ENCODE measurements at places on chromosomes 2 and 18.

DNA sequence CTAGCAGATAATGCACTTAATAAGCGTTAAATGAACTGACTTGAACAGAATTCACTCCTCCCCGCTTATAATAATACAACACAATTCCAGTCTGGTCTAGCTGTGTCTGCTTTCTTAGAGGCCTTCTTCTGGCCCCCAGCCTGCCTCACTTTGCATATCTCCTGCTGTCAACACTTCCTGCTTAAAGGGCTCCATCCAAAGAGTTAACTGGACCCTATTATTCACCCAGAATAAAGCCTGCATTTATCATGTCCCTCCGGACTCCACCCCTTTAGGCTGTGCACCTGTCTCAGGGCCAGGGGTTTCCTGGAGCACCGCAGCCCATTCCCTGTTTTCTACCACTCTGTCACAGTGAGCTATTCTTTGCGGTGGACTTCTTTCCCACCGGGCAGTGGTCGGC is 292.8 kb upstream of the FBXO11 start:
- DNase-seq, result no peak

DNA sequence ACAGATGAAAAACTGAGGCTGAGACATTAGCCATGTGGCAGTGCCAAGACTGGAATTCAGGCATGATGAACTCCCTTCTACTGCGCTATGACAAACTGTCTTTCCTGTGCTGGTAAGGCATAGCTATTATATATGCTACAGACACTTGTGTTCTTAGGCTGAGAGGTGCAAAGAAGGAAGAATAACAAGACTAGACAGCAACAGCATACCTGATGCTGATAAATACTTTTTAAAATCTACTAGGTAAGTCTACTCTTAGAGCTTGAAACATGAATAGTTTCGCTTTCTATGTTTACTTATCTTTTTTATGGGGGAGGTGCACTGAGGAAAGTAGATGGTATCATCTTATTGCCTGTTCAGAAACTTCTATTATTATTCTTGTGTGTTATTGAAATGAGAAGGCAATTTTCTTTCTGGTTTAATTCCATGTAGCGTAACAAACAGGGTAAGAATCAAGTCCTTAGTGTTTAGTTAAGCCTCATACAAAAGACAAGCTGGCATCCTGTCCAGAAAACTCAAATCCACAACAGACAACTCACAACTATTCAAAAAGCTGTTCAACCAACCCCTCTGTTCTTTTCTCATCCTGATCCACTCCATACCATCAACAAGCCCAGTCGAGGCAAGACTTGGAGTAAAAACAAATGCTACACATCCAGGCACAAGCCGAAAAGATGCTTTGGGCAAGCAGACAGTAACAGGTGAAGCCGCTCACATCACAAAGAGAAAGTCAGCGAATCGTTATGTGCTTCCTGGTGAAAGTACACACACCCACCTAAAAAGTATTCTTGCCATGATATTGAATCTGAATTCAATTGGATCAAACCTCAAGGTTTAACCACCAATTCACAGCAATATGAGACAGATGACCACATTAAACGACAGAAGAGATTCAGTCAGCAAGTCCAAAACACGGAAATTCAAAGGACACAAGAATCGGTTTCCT is 1.5 kb downstream of the TTC32 start:
- DNase-seq, result peak; percentile 38

DNA sequence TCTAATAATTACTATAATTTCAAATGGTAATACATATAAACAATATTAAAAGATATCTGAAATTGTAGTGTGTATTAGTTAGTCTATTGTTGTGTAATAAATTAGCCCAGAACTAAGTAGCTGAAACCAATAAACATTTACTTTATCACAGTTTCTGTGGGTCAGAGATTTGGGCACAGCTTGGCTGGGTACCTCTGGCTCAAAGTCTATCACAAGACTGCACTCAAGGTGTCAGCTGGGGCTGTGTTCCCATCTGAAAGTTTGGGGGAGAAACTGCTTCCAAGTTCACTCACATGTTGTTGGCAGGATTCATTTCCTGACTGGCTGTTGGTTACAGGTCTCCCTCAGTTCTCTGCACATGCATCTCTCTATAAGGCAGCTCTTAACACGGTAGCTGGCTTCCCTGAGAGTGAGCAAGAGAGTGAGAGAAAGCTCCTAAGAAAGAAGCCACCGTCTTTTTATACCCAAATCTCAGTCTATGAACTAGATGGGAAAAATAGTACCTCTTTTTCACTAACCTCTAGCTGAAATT is 25.6 kb upstream of the WIPF1 start:
- DNase-seq, result no peak

DNA sequence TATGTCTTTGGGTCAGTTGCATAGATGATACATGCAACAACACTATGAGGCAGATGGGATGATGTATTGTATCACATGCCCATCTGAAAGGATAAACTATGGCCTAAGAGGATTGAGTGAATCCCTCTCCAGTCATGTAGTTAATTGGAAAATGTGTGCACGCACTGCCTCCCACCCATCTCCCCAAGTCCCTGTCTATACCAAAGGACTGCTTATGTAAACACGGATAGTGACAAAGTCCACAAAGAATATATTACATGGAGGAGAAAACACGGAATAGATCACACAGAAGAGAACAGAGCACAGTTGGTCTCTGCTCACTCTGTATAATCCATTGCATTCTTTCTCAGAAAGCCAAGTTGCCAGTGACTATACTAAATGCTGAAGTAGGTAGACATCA is 82.4 kb downstream of the NCKAP5 start:
- no peak for DNase-seq

- DNase-seq, result no peak
Observed at GRCh38 chr18:22020127-22020866, 149.1 kb upstream of the GATA6 start.

DNA sequence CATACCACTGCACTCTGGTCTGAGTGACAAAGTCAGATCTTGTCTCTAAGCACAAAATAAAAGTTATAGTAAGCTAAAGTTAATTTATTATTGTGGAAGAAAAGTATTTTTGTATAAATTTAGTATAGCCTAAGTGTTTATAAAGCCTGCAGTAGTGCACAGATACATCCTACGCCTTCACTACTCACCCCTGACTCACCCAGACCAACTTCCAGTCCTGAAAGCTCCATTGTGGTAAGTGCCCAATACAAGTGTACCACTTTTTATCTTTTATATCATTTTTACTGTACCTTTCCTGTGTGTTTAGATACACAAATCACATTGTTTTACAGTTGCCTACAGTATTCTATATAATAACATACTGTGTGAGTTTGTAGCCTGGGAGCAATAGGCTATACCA is 57.5 kb downstream of the UBE2E3 start:
- DNase-seq, result peak; percentile 6

GRCh38 chr2:12008425-12009061 is 262.1 kb downstream of the LPIN1 start:
- DNase-seq, result no peak

GRCh38 chr2:1569879-1570450 is 156.7 kb downstream of the TPO start:
- DNase-seq, result no peak

- peak; percentile 14 for DNase-seq
Observed at GRCh38 chr2:104434318-104434792, 419.6 kb upstream of the POU3F3 start.

- no peak for DNase-seq
Observed at GRCh38 chr2:108917526-108917925, 71.5 kb downstream of the EDAR start.

DNA sequence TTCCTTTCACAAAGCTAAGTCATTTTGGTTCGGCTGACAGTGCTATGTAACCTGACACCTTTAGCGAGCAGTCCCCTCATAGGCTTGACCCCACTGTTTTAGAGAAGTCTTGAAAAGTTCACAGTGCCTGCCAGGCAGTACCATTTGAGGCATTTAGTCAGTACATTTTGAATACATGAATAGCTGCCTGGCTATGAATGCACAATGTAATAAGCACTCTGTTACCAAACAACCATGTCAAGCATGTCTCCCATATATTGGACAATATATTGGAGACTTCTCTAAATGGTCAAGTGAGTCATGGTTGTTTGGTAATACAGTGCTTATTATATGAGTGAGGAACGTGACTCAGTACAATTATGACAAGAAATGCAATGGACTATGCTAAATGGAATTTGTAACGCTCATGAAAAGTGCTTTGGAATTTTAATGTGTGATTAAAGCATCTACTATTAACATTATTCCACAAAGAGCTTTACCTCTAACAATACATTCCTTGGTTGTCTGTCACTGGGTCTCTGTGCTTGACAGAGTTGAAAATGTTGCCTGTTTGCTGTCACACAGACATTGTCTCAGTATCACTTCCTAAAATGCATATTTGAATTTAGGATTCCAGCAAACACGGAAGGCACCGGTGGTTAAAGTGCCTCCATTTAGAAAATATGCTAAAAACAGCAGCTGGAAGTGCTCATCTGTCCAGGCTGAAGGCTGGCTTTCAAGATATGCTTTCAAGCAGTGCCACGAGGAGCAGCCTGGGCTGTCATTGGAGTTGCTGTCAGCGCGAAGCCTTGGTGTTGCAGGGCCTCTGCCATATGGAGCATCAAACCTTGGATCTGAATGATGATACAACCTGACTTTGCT is 458.6 kb downstream of the FBXO15 start:
- no peak for DNase-seq

GRCh38 chr2:96538487-96539214 is 2.1 kb downstream of the ARID5A start:
- DNase-seq, result peak; percentile 95

GRCh38 chr18:25814841-25815458 is 275.5 kb downstream of the SS18 start:
- DNase-seq, result no peak

- DNase-seq, result no peak
Observed at GRCh38 chr2:190235101-190235500, 84.5 kb downstream of the HIBCH start.

DNA sequence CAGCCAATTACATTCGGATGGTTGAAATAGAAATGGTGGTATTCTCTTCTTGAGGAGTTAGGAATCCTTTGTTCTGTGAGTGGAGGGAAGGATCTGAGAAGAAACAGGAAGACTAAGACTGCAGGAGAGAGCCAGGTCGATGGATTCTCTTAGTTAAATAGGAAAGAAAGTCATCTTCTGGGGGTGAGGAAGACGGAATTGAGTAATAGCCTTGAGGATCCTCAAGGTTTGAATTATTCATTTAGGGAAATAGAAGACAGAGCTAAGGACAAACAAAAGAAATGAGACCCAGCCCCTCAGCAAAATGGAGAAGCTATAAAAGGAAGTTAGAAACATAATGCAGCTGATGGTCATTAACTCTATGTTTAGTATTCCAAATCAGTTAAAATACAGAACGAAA is 1.8 kb downstream of the LAPTM4A start:
- no peak for DNase-seq

DNA sequence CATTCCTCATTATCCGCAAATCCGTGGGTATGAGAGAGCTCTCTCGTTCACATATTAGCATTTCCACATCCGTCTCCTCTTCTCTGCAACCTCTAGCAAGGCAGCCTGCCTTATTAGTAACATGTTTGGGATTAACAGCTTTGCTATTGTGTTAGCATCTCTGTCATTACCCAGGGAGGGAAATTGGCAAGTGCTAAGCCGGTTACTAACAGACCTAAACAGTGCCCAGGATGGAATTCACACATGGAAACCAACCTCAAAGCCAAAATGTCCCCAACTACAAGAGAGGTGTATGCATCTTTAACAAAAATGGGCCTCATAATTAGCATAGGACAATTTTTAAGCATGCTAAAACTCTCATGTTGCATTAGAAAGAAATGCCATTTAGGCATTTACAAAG is 309.0 kb upstream of the MEIS1 start:
- DNase-seq, result no peak

- DNase-seq, result no peak
Observed at GRCh38 chr2:166181813-166182154, 54.0 kb upstream of the SCN1A start.

- peak; percentile 36 for DNase-seq
Observed at GRCh38 chr2:110852541-110853263, 120.3 kb downstream of the ACOXL start.

DNA sequence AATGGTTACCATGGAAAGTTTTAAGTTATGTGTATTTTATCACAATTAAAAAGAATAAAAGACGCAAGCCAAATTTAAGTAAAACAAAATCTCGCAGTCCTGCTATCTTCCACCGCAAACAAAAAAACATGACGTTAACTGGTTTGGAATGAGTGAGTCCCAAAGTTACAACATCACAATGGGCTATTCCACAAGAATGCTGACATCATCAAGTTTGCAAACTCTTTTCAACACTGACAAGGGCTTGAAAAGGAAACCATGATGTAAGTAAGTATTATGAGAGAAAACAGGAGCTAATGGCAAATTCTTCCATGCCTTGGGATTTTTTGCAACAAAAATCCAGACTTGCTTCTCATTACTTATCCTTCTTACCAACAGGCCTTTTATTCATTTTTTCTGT is 31.1 kb downstream of the SIGLEC15 start:
- DNase-seq, result no peak

GRCh38 chr2:228559774-228560415 is 378.4 kb upstream of the SPHKAP start:
- DNase-seq, result no peak

GRCh38 chr2:218149848-218150440 is 16.8 kb downstream of the CXCR1 start:
- no peak for DNase-seq

GRCh38 chr2:127182626-127183458 is 37.3 kb downstream of the CYP27C1 start:
- DNase-seq, result no peak

GRCh38 chr2:75007819-75008218 is 49.4 kb downstream of the POLE4 start:
- DNase-seq, result no peak

- DNase-seq, result peak; percentile 67
Observed at GRCh38 chr2:147045113-147045512, 799.7 kb upstream of the ACVR2A start.

DNA sequence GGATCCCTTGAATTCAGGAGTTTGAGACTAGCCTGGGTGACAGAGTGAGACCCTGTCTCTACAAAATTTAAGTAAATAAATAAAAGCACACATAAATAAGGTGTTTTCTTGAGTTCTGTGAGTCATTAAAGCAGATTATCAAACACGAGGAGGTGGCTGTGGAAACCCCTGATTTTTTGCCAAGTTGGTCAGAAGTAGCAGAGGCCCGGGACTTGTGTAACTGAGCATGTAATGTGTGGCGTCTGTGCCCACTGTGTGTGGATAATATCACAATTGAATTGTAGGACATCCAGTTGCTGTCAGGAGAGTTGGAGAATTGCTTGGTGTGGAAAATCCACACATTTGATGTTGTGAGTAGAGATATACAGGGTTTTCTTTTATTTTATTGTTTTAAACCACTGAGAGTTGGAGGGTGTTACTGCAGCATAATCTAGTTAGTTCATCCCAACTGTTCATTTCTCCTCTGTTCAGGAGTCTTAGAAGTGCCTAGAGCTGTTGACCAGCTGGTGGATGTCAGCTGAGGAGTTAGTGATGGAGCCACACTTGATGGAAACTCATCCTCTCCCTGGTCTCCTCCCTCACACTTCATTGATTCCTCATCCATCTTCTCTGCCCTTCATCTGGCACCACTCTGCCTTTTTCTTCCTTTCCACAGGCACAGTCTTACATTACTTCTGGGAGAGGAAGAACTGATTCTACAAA is 45.9 kb upstream of the RHOB start:
- DNase-seq, result no peak

GRCh38 chr18:75072672-75073371 is 136.1 kb downstream of the PTGR3 start:
- no peak for DNase-seq

All from activated naive CD4-positive, alpha-beta T cell treated with anti-CD3 and anti-CD28 coated beads for 36 hours (primary cell).